ENCODE measurements at places on chromosomes 2 and 18.

- DNase-seq = no peak
Observed at GRCh38 chr18:49273241-49273880, 187.1 kb downstream of the DYM start.

DNA sequence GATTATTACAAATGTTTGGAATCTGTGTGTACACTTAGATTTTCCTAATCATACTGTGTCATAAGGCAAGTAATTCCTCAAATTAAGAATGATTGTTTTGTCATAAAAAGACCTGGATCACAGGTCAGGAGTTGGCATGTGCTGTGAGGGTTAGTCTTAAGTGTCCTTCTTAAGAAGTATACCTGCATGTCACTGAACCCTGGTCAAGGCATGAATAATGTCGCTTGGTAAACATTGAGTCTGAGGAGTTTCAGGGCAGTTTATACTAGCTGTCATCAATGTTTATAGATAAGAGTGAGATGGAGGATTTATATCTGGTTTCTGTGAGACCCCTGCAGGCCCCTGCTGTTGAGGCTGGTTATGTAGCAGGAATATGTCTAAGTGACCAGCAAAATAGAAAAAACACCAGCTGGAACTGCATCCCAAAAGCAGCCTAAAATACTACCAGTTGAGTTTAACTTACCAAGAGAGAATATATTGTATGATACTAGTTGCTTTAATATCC is 112.0 kb upstream of the NOSTRIN start:
- no peak for DNase-seq

GRCh38 chr2:231376857-231377256 is 18.7 kb upstream of the B3GNT7 start:
- DNase-seq = no peak

DNA sequence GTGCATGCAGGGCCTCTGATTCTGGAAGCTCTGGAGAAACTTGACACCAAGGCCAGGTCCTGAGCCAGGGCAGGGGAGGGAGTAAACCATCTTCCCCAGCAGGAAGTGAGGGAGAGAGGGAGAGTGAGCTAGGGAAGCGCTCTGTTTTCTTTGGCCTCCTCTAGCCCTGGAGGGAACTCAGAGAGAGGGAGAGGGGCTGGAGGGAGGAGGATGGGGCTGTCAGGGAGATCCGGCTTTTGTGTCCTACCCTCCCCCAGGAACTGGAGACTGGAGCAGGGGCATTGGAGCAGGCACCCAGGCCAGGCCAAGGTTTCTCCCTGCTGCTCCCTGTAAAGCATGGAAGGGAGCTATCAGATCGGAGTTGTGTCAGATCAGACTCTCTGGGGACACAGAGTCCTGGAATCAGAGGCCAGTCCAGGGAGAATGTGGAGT is 22.7 kb upstream of the PKDCC start:
- no peak for DNase-seq

DNA sequence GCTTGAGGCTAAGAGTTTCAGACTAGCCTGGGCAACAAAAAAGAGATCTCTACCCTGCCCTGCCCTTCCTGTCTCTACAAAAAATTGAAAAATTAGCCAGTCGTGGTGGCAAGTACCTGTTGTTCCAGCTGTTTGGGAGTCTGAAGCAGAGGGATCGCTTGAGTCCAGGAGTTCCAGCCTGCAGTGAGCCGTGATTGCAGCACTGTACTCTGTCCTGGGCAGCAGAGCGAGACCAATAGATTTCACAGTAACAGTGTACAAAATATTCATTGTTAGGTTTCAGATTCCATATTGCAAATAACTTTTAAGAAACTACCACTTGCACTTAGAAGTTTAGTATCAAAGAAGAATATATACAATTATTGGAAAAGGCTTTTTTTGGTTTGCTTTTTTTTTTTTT is 54.3 kb downstream of the B3GNT2 start:
- DNase-seq = no peak

- no peak for DNase-seq
Observed at GRCh38 chr18:56988022-56988421, 158.9 kb upstream of the BOD1L2 start.
